ENCODE measurements at places on chromosomes 1 and 21.

DNA sequence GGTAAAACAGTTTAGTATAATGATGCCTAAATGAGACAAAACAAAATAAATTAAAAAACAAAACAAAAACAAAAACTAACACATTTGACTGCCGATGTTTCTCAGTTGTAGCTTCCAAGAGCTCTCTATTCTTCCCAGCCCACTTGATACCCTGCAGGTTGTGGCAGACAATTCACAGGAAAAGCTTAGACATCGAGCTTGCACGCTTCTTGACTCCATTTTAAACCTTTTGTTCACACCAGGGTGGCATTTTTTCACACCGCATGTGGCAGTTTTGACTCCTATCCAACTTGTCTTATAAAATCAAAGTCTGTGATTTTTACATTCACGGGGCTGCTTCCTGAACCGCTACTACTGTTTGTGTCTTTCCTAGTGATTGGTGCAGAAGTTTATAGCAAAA, 575.9 kb downstream of the USP25 start:
- peak; percentile 97 for DNase-seq

DNA sequence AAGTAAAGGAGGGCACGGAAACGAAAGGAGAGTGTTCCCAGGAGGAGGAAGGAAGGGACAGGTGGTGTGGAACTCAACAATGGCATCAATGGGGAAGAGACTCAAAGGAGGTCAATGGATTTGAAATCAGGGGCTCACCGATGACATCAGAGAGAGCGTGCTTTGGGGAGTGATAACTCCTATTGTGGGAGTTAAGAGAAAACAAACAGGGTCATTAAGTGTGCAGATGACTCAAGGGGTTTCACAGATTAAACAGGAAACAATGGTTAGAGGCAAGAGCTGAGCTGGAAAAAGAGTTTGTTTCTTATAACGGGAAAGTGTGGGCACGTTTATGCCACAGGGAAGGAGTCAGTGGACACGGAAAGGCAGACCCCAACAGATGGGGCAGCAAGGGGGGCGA, 629.1 kb downstream of the SMYD3 start:
- DNase-seq, result no peak

DNA sequence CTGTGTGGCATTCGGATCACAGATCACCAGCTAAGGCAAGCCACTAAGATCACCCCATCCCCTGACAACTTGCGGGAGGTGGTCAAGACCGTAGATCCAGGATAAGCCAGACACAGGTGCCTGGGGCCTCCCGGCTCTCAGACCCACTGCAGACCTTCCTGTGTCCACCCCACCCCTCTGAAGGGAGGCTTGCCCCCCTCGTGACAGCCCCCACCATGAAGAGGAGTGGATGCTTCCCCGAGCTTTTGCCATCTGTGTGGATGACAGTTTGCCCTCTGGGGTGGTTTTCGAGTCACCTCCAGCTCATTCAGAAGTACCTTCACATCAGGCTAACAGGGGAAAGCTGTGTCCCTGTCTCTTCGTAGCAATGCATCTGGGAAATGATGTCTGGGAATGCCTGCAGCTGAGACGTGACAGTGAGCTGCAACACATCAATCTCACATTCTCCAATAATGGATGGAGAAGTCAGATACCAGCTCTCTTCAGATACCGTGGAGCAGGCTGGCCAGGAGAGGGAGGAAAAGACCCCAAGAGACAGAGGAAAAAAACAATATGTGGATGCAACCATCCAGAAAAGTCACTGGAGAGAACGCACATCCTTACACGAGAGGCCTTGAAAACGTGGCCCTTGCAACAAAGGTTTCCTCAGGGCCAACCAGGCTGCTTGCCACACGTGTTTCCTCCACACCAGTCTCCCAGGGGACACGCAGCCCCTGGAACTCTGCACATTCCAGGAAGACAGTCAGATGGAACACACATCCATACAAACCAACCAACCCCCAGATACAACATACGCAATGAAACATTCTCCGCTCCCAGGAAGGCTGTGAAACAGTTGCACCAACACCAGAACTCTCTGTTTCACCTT, 20.4 kb upstream of the FHAD1 start:
- no peak for DNase-seq

- DNase-seq, result no peak
Measured at GRCh38 chr1:240385985-240386978, 225.7 kb downstream of the GREM2 start.

DNA sequence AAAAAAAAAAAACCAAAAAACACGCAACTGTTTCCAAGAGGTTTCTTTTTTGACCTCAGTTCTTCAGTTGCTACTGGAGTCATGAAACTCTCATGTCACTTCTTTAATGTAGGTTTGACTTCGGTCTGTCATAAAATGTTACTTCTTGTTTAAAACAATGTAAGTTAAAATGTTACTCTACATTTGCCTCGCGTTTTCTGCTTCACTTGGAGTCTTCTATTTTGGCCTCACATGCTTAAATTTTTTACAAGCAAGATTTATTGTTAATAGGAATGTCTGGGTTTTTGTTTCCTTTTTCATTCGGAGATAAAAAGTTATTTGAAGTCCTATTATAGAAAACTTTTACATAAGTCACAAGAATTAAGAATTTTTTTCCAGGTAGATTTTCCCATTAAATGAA, 880.2 kb downstream of the LTN1 start:
- no peak for DNase-seq

DNA sequence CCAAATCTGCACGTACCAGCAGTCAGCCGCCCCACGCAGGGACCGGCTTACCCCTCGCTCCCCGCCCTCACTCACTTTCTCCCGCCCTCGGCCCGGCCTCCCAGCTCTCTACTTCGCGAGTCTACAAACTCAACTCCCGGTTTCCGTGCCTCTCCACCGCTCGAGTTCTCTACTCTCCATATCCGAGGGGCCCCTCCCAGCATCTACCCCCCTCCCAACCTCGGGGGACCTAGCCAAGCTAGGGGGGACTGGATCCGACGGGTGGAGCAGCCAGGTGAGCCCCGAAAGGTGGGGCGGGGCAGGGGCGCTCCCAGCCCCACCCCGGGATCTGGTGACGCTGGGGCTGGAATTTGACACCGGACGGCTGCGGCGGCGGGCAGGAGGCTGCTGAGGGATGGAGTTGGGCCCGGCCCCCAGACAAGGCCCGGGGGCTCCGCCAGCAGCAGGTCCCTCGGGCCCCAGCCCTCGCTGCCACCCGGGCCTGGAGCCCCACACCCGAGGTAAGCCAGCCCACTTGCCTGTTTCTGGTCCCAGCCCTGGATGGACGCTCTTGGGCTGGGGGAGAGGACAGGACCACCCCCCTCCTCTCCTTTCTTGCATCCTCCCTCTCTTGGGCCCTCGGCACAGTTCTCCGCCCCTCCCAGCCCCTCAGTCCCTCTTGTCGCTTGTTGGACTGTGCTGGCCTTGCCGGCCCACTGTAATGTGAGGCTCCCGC, at the start of gene ARTN:
TSS of gene ARTN (plus strand) at position 416 of the 715 bp plus-strand sequence. CDS start 1,856 bp downstream, outside the sequence.
- DNase-seq, result no peak

DNA sequence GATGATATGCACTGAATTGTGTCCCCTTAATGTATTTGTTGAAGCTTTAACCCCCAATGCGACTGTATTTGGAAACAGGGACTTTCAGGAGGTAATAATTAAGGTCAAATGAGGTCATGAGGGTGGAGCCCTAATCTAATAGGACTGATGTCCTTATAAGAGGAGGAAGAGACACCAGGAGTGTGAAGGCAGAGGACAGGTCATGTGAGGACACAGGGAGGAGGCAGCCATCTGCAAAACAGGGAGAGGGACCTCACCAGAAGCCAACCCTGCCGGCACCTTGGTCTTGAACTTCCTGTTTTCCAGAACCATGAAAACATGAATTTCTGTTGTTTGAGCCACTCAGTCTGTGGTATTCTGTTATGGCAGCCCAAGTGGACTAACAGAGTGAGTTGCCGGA, 15.3 kb downstream of the SYF2 start:
- DNase-seq, result no peak

- DNase-seq, result peak; percentile 13
Measured at GRCh38 chr1:235608278-235608677, 41.3 kb downstream of the GNG4 start.

- DNase-seq, result no peak
Measured at GRCh38 chr1:153478692-153479618, 18.5 kb upstream of the S100A7 start.

- DNase-seq, result peak; percentile 72
Measured at GRCh38 chr1:226569879-226570547, 21.4 kb downstream of the STUM start.

DNA sequence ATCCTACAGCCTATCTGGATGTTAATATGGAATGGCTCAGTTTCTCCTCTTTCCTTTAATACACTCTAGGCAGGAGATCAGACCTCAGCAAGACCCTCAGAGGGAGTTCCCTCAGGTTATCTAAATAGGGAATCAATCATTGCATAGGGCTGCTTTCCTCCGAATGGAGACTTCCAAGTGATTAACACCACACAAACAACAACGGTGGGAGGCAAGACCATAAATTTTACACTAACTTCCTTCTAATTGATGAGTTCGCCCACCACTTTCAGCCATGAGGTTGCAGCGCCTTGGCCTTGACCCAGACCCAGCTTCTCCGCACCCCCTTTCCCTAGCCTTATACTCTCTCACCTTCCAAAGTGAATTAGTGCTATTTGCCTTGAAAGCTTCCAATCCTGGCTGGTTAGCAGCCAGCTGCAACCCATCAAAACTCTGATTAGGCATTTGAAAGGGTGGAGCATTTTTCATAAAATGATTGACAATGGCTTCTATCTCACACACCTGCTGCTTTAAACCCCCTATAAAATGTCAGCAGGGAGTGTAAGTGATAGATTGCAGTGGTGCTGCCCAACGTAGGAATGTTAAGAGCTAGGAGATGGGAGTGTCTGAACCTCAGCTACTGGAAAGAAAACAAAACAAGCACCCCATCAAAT, 534.9 kb upstream of the USP24 start:
- no peak for DNase-seq

GRCh38 chr1:160839746-160840145, 22.9 kb downstream of the CD244 start:
- no peak for DNase-seq

- no peak for DNase-seq
Measured at GRCh38 chr21:41219498-41220207, 51.7 kb downstream of the BACE2 start.

- DNase-seq, result no peak
Measured at GRCh38 chr1:226943156-226943555, 3.1 kb downstream of the COQ8A start.

DNA sequence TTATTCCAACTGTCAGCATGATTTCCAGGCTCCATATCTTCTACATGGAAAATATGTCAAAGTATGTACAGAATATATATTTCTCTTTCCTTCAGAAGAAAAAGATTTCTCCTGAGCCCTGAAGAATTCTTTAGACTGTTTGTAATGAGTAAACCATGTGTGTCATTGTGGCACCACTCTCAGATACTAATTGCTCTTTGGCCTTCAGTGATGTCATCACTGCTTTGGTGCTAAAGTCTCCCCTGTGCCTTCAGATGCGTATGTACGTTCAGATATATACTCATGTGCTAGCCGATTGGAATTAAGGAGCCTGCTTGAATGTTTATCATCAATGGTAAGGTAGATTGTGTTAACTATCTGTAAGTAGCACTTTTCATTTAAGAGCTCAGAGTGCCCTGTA, 20.6 kb upstream of the NBL1 start:
- no peak for DNase-seq

GRCh38 chr1:186617926-186618325, 62.3 kb downstream of the PTGS2 start:
- no peak for DNase-seq

DNA sequence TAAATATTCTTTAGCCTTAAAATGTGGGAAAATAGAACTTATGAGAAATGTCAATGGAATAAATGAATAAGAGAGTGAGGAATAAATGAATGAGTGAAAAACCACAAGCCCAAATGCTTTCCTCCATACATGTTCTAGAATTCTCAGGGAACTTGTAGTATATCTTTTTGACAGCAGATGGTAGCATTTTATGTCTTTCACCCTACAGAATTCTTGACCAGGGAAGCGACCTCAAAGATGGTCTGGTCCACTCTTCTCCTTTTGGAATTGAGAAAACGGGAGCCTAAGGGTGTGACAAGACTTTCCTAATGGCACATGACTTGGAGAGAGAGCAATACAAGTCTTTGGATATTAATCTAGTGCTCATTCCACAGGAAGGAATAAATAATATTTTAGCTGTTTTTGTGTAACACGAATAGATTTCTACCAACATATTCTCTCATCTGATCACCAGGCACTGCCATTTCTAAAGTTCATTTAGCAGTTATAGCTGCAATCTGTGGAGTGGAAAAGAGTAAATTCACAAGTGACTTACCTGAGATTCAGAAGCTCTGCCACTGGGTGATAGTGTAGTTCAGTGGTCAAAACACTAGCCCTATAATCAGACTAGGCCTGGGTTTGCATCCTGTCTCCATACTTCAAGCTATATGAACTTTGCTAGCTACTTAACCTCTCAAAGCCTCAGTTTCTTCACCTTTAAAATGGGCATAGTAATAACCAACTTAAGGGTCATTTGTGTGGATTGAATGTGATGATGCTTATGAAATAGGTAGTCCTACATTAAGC, 15.0 kb upstream of the F5 start:
- DNase-seq, result peak; percentile 38

GRCh38 chr1:222777977-222778376, 36.9 kb upstream of the DISP1 start:
- no peak for DNase-seq

GRCh38 chr1:176976771-176977170, 187.7 kb downstream of the ASTN1 start:
- no peak for DNase-seq

Measured in brain (organoid and tissue), 16 donors.